ENCODE measurements at places on chromosomes 7 and 10.

DNA sequence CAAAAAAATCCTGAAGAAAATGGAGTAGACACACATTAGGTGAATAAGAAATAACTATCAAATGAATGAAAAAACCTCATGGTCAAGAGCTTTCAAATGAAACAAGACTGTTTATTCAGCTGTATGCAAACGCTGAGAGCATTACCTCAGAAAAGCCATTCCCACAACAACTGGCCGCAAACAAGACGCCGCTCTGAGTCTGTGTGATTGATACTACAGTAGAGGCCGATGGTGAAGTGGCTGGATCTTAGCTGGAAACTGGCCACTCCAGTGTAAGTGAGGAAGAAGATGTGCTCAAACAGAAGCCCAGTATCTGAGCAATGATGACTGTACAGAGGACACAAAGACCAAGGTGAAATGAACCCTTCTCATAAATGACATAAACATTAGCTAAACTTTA is 252.4 kb upstream of the GHITM start:
- DNase-seq, result no peak

GRCh38 chr10:88033385-88033784 is 170.0 kb downstream of the PTEN start:
- DNase-seq, result no peak

GRCh38 chr7:64869912-64870562 is 33.0 kb upstream of the ZNF273 start:
- DNase-seq, result no peak

DNA sequence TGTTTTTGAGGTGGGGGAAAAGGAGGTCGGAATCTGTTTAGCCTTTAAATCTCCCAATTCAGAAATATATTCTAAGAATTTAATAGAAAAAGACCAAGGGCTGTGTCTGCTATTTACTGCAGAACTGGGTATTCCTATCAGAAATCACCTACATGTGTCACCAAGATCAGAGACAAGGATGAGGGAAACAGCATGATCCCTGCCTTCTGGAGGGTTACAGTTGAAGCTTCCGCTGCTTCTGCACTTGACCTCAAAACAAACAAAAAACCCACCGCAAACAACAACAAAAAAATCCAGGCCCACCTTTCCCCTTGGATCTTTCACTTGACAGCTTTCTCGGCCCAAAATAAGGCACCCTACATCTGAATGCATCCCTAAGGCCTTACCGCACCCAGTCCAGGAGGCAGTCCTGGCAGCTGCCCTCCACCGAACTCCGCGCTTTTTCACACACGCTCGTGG is 750 bp upstream of the CDK14 start:
- no peak for DNase-seq

DNA sequence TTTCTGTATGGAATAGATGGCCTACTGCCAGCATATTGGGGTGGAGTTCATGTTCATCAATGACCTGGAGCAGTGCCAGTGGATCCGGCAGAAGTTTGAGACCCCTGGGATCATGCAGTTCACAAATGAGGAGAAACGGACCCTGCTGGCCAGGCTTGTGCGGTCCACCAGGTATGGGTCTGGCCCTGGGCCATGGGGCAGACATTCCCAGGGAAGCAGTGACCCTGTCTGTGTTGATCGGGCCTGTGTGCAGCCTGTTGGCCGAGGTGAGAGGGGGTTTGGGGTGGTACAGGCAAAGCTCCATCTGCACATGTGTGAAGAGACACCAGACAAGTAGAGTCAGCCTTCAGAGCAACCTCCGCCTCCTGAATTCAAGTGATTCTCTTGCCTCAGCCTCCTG is 67.3 kb downstream of the OGDH start:
- DNase-seq, result no peak

Data from stimulated activated CD8-positive, alpha-beta memory T cell treated with anti-CD3 and anti-CD28 coated beads, Interleukin-15, amount 100 ng/mL, for 24 hours (primary cell).